ENCODE measurements at places on chromosomes 2 and 18. TPM values are rescaled to one million over a fixed set of nuclear protein-coding genes. Genes with fewer than 3 reads are reported as not detected.

The ERBB4 gene
- total RNA-seq = 0.19 TPM

The ALKAL2 gene
- 11.9 TPM for total RNA-seq

The HOXD13 gene
- total RNA-seq = not detected

GRCh38 chr18:7635948-7636347 is 68.8 kb downstream of the PTPRM start:
- H3K36me3 ChIP-seq = no peaks in the 10 kb centered on the region
- peak; percentile 79 for DNase-seq
- peaks cover 15% of the 10 kb centered on the region for H3K4me1 ChIP-seq
- no peak overlapping the region for H3K27ac ChIP-seq

The CLEC4F gene
- total RNA-seq = 0.42 TPM

The XDH gene
- not detected for total RNA-seq

- no peaks in the 10 kb centered on the region for H3K36me3 ChIP-seq
- no peaks in the 10 kb centered on the region for H3K4me1 ChIP-seq
- H3K27ac ChIP-seq = no peak overlapping the region
- no peak overlapping the region for H3K4me3 ChIP-seq
- no peaks in the 10 kb centered on the region for H3K27me3 ChIP-seq
- peak; percentile 29 for DNase-seq
These were observed 137.2 kb upstream of the KLHL14 start for GRCh38 chr18:32909798-32910561.

The VIT gene
- 32.3 TPM for total RNA-seq

The SFTPB gene
- total RNA-seq = 25.3 TPM

The GALR1 gene
- total RNA-seq = under 0.01 TPM

GRCh38 chr2:182473635-182474034 is 46.8 kb upstream of the PDE1A start:
- no peak for DNase-seq
- H3K27me3 ChIP-seq = no peaks in the 10 kb centered on the region
- H3K4me1 ChIP-seq = no peaks in the 10 kb centered on the region
- no peak overlapping the region for H3K4me3 ChIP-seq

The KCNF1 gene
- 20.2 TPM for total RNA-seq

- H3K36me3 ChIP-seq = no peaks in the 10 kb centered on the region
- H3K4me3 ChIP-seq = no peak overlapping the region
- no peak for DNase-seq
- H3K4me1 ChIP-seq = peaks cover 27% of the 10 kb centered on the region
These were observed 55.9 kb upstream of the SP3 start for GRCh38 chr2:174020926-174021662.

The PTPRN gene
- 6.6 TPM for total RNA-seq

DNA sequence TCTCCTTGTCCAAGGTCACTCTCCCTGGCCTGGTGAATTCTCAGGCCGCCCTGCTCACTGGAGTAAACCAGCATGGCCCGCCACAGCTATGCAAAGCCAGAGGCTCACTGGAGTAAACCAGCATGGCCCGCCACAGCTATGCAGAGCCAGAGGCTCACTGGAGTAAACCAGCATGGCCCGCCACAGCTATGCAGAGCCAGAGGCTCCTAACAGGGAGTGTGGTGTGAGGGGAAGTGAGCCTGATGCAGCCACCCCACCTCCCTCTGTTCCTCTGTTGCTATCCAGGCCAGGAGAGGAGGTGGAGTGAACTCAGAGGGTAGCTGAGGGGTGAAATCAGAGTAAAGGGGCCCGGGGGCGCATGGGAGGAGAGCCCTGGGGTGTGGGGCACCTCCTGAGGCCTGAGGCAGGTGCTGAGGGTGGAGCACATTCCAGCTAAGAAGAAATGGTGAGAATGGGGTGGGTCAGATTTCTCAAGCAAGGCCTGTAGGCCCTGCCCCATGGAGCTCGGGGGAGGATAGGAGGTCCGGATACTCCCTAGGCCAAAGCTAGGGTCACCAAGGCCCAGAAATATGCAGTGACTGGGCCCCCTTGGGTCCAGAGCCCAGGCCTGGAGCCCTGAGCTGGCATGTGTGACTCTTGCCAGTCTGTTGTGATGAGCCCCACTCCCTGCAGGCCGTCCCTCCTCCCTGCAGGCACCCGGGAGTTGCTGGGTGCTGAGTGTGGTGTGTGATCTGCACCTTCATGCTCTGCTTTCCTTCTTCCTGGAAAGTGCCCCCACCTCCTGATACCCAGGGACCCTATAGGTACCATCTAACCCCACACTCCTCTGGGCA is 1.5 kb downstream of the ATP6V1B1 start:
- DNase-seq = no peak
- H3K27me3 ChIP-seq = peaks cover 73% of the 10 kb centered on the region
- no peak overlapping the region for H3K4me3 ChIP-seq
- H3K27ac ChIP-seq = no peak overlapping the region

DNA sequence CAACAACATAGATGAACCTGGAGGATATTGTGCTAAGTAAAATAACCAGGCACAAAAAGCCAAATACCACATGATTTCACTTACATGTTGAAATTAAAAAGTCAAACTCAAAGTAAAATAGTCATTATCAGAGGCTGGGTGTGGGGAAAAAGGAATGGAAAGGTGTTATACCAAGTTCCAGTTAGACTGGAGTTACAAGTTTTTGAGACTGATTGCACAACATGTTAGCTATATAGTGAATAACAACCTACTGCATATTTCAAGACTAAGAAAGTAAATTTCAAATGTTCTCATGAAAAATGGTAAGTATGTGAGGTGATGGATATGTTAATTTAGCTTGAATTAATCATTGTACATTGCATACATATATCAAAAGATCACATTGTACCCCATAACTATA is 116.8 kb upstream of the HNMT start:
- no peak overlapping the region for H3K27ac ChIP-seq
- no peak overlapping the region for H3K4me3 ChIP-seq
- H3K27me3 ChIP-seq = no peaks in the 10 kb centered on the region
- no peaks in the 10 kb centered on the region for H3K4me1 ChIP-seq

The WNT10A gene
- total RNA-seq = 0.17 TPM

GRCh38 chr2:170716851-170717598 is 1.9 kb downstream of the SP5 start:
- peak; percentile 86 for DNase-seq
- no peaks in the 10 kb centered on the region for H3K36me3 ChIP-seq

The SLC9A4 gene
- not detected for total RNA-seq

The SOWAHC gene
- total RNA-seq = 40.1 TPM

DNA sequence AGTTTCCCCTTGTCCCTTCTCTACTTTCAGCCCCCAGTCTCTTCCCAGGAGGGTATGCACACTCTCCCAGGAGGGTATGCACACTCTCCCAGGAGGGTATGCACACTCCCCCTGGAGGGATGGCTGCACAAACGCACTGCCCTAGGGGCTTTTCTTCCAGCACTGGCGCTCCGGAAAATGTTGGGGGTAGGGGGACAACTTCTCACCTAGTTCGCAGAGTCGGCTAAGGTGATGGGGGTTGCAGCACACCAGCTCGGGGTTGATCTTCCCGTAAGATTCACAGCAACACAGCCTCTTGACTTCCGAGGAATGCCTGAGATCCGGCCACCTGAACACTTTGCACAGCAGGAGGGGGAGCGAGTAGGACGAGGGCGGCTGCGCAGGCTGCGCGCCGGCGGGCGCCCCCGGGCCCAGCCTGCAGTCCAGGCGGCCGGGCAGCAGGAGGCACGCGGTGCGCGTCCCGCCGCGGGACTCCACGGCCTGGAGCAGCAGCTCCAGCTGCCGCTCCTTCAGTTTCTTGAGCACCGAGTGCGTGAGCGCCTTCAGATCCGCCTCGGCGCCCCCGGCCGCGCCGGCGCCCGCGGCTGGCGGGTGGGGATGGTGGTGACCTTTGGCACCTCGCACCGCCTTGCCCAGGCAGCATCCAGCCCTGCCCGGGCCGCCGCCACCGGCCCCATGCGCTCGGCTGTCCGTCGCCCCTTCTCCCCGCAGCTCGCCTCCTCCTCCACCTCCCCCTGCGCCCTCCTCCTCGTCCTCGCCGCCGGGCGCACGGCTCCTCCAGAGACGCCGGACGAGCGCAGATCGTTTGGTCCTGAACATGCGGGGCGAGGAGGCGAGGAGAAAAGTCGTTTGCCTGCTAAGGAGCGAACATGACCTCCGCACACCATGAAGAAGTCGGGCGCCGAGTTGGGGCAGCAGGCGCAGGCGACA is 894 bp downstream of the SMAD7 start:
- H3K27me3 ChIP-seq = no peaks in the 10 kb centered on the region
- peak overlapping the region; percentile 98 for H3K27ac ChIP-seq
- H3K4me3 ChIP-seq = peak overlapping the region; percentile 95
- no peaks in the 10 kb centered on the region for H3K36me3 ChIP-seq
- H3K4me1 ChIP-seq = peaks cover 29% of the 10 kb centered on the region

GRCh38 chr18:22015156-22015555 is 154.2 kb upstream of the GATA6 start:
- no peaks in the 10 kb centered on the region for H3K4me1 ChIP-seq
- H3K27me3 ChIP-seq = no peaks in the 10 kb centered on the region

- no peak overlapping the region for H3K4me3 ChIP-seq
- H3K4me1 ChIP-seq = peaks cover 3% of the 10 kb centered on the region
- H3K27ac ChIP-seq = no peak overlapping the region
- DNase-seq = no peak
- H3K27me3 ChIP-seq = no peaks in the 10 kb centered on the region
- H3K36me3 ChIP-seq = no peaks in the 10 kb centered on the region
These were observed 176.3 kb downstream of the ALPK2 start for GRCh38 chr18:58452454-58453166.

The LNPK gene
- 12.9 TPM for total RNA-seq

The SMYD1 gene
- 4.2 TPM for total RNA-seq

The AGXT gene
- not detected for total RNA-seq

DNA sequence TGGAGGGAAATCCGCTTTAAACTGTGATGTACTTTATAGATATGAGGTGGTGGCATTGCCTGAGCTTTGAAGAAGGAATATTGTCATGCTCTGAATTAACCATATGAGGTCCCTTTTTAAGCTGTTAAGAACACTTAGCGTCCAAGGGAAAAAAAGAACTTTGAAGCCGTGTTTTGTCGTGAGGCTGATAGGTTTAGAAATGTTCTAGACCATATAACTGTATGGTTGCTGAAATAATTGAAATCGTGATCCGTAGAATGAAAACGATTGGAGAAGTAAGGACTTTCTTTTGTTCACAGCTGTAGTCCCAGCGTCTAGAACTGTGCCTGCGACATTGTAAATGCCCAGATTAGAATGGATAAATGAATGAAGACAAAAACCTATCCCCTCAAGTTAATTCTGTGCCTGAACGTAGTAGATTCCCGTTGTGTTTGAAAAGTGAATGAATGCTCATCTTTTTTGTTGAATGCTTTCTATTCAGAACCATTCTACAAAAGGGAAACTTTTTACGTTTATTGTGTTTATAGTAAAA is 1.5 kb downstream of the SMCHD1 start:
- no peak for DNase-seq
- H3K4me1 ChIP-seq = peaks cover 46% of the 10 kb centered on the region
- no peaks in the 10 kb centered on the region for H3K27me3 ChIP-seq
- H3K36me3 ChIP-seq = no peaks in the 10 kb centered on the region

The PKDCC gene
- total RNA-seq = 290 TPM
